ENCODE measurements at places on chromosomes 5 and 9. TPM values are rescaled to one million over a fixed set of nuclear protein-coding genes. Genes with fewer than 3 reads are reported as not detected.

The RPL37 gene
- polyA plus RNA-seq = 2,598 TPM

The NUTM2F gene
- polyA plus RNA-seq = not detected

The LRRC70 gene
- polyA plus RNA-seq = 3.1 TPM

The COL23A1 gene
- 1.8 TPM for polyA plus RNA-seq

The PCDHB5 gene
- polyA plus RNA-seq = 3.2 TPM

The CDX1 gene
- 0.19 TPM for polyA plus RNA-seq

The CCDC152 gene
- polyA plus RNA-seq = 3.8 TPM

The PCDHGA3 gene
- 1.0 TPM for polyA plus RNA-seq

The RNF38 gene
- polyA plus RNA-seq = 27.0 TPM

The ABCA2 gene
- polyA plus RNA-seq = 18.4 TPM

The AFAP1L1 gene
- polyA plus RNA-seq = 129 TPM

- DNase-seq = no peak
Observed at GRCh38 chr9:122816163-122816867, 12.1 kb downstream of the PDCL start.

DNA sequence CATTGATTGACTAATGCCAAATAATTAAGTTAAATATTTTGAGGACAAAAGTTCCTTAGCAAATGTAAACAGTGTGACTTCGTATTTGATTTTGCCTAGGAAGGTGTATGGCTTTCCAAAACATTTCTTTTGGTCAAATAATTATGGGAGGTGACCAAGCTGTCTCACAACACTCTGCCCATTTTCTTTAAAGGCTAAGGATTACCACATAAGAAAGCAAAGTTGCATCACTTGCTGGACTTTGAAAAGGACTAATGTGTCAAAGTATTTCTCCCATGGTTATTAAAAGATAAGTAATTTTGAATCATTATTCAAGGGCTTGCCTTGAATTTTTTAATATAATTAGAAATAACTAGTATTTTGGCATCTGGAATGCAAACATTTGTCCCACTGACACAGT lies 74.7 kb downstream of the HAPLN1 start:
- DNase-seq = no peak

DNA sequence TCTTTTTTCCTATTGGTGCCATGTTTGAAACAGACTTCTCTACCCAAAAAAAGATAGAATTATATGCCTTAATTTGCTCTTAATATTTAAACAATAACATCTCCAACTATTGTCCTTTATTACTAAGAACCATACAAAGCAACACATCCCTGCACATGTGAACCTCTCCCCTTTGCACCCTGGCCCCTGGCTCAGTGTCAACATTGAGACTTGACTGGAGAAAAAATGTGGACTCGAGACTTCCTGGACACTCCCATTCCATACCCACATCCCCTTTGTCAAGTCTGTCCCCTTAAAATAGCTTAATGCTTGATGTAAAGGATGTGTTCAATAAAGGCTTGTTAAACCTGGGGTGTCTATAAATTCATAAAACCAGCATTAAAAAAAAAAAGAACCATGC lies 53.2 kb downstream of the TTC39B start:
- no peak for DNase-seq

GRCh38 chr5:172733974-172734346 lies 37.0 kb downstream of the DUSP1 start:
- DNase-seq = no peak

DNA sequence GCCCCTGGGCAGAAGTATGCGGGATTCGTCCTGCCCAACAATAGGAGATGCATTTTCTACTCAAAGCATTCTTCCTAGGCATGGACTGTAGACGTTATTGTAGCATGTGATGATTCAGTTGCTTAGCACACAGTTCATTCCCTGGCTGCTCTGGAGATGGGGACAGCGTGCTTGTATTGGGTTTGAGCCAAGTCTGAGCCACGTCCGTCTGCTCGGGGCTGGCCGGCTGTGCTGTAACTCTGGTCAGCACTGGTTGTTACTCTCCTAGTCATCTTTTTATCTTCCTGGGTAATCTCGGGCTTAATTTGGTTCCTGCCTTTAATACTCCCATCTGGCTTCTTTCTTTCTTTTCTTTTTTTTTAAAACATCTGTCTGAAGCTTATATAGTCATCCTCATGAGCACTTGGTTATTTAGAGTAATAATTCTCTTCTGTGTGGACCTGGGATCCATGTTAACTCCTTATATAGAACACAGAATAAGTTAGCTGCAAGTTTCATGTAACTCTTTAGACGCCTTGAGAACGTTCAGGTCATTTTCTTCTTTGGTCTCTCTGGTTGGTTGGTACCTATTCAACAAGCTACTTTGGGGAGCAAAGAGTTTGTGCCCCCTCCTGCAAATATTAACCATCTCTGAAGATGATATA lies 118.8 kb upstream of the RPS23 start:
- DNase-seq = peak; percentile 76

DNA sequence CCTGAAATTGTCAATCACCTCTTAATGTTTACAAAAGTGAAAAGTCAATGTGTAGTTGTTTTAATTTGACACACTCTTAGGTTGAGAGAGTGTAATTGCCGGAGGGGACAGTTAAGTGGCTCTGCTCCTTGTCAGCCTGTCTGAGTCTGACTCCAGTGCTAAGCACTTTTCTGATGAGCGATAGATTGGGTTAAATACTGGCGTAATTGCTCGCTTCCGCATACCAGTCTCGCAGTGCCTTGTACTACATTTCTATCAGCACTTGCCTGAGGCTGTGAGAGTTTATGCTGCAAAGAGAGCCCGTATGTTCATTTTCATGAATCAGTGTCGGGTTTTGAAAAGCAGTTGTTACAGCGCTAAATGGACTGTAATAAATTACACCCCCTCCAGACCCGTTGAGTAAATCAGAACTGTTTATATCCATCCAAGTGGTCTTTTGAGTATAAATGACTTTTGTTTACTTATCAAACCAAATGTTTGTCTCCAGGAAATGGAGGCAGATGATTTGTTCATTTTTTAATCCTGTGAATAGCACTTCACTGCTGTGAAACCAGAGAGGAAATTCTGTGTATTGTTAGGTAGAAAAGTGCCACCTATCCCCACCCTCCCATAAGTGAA lies 41.0 kb upstream of the DMRT3 start:
- peak; percentile 6 for DNase-seq

- peak; percentile 21 for DNase-seq
Observed at GRCh38 chr5:144187699-144188294, 17.1 kb downstream of the KCTD16 start.

- DNase-seq = no peak
Observed at GRCh38 chr9:6921315-6921714, 163.5 kb downstream of the KDM4C start.

GRCh38 chr5:176658007-176658599 lies 10.8 kb downstream of the TSPAN17 start:
- peak; percentile 59 for DNase-seq

GRCh38 chr5:65808251-65808741 lies 86.3 kb downstream of the NLN start:
- DNase-seq = peak; percentile 54

- no peak for DNase-seq
Observed at GRCh38 chr5:94276048-94276447, 342.4 kb downstream of the KIAA0825 start.

- DNase-seq = peak; percentile 61
Observed at GRCh38 chr9:113807173-113808061, 68.7 kb upstream of the ZNF618 start.

DNA sequence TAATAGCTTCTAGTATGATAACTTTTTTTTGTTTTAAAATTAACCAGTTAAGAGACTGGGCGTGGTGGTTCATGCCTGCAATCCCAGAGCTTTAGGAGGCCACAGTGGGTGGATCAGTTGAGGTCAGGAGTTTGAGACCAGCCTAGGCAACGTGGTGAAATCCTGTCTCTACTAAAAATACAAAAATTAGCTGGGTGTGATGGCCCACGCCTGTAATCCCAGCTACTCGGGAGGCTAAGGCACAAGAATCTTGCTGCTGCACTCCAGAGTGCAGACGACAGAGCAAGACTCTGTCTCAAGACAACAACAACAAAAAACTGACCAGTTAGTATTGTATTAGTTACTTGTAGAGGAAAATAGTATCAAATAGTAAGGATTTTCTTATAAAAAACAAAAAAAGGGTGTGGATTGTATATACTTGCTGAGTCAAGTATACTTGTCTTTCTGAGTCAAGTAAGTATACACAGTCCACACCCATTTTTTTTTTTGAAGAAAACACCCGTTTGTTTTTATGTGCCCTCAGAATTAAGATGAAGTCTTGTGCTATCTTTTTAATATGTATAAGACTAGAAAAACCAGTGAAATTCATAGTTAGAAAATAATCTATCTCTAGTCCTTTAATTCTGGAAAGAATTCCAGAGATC lies 25.3 kb downstream of the UBAP1 start:
- DNase-seq = no peak

DNA sequence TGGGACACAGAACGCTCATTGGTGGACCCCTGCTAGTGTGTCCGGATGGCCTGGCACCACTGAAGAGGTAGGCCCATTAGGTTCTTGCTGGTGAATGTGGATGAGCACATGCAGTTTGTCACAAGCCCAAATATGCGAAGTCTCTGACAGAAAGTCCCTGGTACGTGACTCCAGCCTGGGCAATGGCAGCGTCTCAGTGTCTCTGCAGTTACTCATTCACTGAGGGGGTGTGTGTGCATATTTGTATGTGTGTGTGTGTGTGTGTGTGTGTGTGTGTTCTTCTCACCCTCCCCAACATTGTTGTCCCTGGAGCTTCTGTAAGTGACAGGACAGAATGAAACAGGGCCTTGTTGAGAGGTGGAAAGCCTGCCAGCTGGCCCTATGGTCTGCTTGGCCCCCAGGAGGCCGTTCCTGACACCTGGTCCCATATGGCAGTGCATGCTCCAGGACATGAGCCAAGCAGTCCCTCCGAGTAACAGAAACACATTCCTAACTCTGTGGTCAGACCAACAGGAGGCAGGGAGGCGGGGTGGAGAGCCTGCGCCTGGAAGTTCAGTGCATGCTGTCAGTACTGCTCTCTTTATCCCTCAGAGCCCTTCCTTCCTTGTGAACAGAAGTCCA lies 169.9 kb downstream of the SLC28A3 start:
- peak; percentile 72 for DNase-seq

DNA sequence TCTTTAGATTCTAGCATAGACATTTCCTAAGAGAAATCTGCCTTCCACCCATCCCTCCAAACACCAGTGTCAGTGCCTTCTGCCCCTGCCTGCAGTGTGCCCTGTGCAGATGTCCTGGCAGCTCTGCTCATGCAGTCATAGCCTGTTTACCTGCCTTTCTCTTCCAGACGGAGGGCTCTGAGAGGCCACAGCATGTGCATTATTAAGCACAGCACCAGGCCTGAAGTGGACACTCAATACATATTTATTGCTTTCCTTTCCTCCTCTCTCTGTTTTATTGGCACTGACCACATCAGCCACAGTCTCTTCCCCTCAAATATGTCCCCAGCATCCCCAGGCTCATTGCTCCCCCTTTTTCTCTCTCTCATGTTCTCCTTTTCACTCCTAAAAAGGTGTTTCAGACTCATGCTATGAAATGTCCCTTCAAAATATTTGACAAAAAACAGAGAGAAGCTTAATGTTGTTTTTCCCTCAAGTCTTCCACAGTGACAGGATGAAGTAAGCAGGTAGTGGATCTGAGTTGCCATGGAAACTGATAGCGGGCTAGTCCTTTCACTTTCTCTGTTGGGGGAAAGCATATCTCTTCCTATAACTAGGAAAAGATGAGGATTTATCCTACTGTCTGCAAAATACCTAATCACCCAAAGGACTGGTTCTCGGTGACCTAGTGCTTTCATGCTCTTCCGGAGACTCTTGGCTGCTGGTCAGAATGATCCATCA lies 100.9 kb downstream of the ATP10B start:
- no peak for DNase-seq

GRCh38 chr9:22055090-22055489 lies 46.0 kb upstream of the CDKN2B start:
- no peak for DNase-seq

DNA sequence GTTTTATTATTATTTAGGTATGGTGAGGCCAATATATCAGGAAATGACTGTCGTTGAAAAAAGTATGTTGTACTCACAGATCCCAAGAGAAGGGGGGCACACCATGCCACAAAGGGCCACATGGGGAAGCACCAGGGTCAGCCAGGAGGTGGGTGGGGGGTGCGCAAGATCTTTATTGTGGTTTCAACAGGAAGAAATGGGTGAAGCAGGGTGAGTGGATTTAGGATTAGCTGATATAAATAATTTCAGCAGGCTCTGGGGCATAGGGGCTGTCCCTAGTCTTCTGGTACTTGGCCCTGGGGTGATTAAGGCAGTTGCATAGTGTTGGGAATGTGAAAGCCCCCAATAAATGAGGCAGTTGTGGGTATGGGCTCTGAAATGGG lies 8.6 kb downstream of the PDCD1LG2 start:
- no peak for DNase-seq

DNA sequence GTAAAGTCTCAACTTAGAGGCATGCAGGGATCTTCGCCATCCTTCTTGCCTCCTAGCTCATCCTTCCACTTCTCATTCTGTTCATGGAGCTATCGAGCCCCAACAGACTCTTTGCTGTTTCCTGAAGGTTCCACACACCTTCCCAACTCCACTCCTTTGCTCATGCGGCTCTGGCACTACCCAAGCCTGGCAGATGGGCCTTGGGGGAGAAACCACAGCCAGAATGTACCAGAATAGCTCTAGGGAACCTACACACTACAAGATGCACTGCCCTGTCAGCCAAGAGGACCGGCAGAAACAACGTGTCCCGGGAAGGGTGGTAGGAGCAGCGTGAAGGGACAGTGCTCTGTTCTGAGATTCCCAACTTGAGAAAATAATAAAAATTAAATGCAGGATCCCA lies 178.9 kb downstream of the GABBR2 start:
- DNase-seq = no peak

DNA sequence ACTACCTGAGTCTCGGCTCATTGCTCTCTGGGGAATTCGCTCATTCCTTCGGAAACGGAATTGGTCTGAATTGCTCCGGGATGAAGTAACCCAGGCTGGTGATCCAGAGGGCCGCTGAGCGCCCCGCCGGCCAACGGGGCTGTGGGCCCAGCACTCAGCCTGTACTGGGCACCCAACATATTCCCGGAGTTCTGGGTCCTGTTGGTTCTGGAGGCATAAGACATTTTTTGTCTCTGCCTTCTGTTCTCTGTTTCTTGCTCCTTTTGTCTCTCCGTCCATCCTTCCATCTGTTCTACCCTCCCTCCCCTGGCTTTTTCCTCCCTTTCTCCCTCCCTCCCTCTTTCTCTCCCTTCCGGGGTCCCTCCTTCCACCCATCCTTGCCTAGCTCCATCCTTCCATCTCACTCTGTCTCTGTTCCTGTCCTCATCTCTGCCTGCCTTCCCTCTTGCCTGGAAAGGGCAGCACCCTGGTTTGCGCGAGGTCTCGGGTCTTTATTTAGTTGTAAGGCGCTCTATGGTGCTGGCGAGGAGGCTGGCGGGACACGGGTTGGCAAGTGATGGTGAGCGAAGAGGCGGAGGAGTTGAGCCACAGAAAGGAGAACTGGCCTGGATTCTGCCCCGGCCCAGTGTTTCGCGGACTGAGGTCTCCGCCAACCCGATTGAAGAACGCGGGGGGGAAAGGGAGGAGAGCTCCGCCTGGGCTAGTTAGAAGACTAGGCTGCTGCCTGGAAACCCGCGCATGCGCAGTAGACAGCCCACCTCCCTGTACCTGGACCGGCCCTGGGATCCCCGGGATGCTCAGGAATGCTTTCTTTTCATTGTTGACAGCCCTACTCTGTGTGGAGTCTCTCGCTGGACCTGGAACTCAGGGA lies 1468.0 kb downstream of the FOXD4L5 start:
- DNase-seq = peak; percentile 54

GRCh38 chr9:127980060-127980705 lies 606 bp downstream of the EEIG1 start:
- DNase-seq = no peak

Measured in hindlimb muscle (tissue), 1 donor.